H9 (cell line): ENCODE measurements at places on chromosomes 7 and 10.

GRCh38 chr10:23194966-23195845 is 3.1 kb downstream of the PTF1A start:
- DNase-seq: peak; percentile 41
- peaks cover 93% of the 10 kb centered on the region for H3K27me3 ChIP-seq
- no peaks in the 10 kb centered on the region for H3K4me1 ChIP-seq
- H3K4me3 ChIP-seq: no peak overlapping the region

DNA sequence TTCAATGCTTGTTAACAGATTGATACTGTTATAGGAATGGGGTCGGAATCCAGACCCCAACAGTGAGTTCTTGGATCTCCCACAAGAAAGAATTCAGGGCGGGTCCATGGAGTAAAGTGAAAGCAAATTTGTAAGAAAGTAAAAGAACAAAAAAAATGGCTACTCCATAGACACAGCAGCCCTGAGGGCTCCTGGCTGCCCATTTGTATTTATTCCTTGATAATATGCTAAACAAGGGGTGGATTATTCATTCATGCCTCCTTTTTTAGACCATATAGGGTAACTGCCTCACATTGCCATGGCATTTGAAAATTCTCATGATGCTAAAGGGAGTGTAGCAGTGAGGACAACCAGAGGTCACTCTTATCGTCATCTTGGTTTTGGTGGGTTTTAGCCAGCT is 717.2 kb upstream of the KCND2 start:
- DNase-seq: no peak
- H3K27me3 ChIP-seq: no peaks in the 10 kb centered on the region
- no peaks in the 10 kb centered on the region for H3K4me1 ChIP-seq

- peaks cover 32% of the 10 kb centered on the region for H3K36me3 ChIP-seq
- no peaks in the 10 kb centered on the region for H3K4me1 ChIP-seq
- H3K27ac ChIP-seq: no peak overlapping the region
- DNase-seq: no peak
- no peaks in the 10 kb centered on the region for H3K27me3 ChIP-seq
Measured at GRCh38 chr10:112465299-112465883, 18.4 kb downstream of the VTI1A start.

GRCh38 chr7:96786261-96786997 is 76.8 kb upstream of the SEM1 start:
- H3K36me3 ChIP-seq: no peaks in the 10 kb centered on the region
- peak overlapping the region; percentile 25; the same call in 1 of the 2 replicates for H3K4me3 ChIP-seq
- peak; percentile 59 for DNase-seq
- H3K27ac ChIP-seq: no peak overlapping the region
- H3K4me1 ChIP-seq: peaks cover 2% of the 10 kb centered on the region; the same call in 1 of the 2 replicates

- H3K4me3 ChIP-seq: peak within 1 kb of the TSS; percentile 72
- peaks cover 9% of the 10 kb centered on the region; the same call in 1 of the 2 replicates for H3K4me1 ChIP-seq
- no peaks in the 10 kb centered on the region for H3K27me3 ChIP-seq
- peak within 1 kb of the TSS; percentile 42 for H3K27ac ChIP-seq
- H3K36me3 ChIP-seq: peaks cover 7% of the 10 kb centered on the region; the same call in 1 of the 2 replicates
Measured at GRCh38 chr7:20217193-20217948, at the start of gene MACC1. Gene MACC1 (minus strand): TSS chr7:20217384. CDS start chr7:20161862, 55,522 bp downstream.

- peaks cover 9% of the 10 kb centered on the region for H3K4me1 ChIP-seq
- H3K27ac ChIP-seq: no peak overlapping the region
- peaks cover 9% of the 10 kb centered on the region for H3K36me3 ChIP-seq
- H3K4me3 ChIP-seq: no peak overlapping the region
Measured at GRCh38 chr10:23100331-23101030, 5.1 kb downstream of the MSRB2 start.

DNA sequence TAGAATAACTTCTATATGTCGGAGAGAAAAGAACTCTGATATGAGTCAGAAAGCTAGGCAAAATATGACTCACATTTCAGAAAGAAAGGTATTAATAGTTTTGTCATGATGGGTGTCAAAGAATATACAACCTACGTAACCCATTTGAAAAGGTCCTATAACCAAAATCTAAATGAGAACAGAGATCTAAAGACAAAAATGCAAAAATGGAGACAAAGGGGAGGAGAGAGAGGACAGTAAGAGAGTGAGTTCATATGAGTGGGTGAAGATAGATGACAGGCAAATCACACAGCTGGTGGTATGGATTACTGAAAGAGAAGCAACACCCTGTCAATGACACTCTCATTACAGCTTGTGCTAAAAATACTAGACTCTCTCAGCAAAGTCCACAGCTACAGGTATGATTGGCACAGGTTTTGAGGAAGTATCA is 25.6 kb downstream of the ANKMY2 start:
- no peaks in the 10 kb centered on the region; the same call in 1 of the 2 replicates for H3K4me1 ChIP-seq
- no peak overlapping the region for H3K4me3 ChIP-seq
- peaks cover 3% of the 10 kb centered on the region for H3K36me3 ChIP-seq
